Kidney (tissue), 22 donors: ENCODE measurements at places on chromosomes 3 and 15. TPM values are rescaled to one million over a fixed set of nuclear protein-coding genes. Genes with fewer than 3 reads are reported as not detected.

The TP63 gene
- 1.1 TPM for total RNA-seq

The CA12 gene
- total RNA-seq: 237 TPM

The SI gene
- not detected for total RNA-seq

The GABRR3 gene
- not detected for total RNA-seq

The WDR72 gene
- 55.7 TPM for total RNA-seq

The FOXB1 gene
- total RNA-seq: not detected

The RGMA gene
- 4.7 TPM for total RNA-seq

The WNT5A gene
- 9.9 TPM for total RNA-seq

The ADAMTSL3 gene
- 23.4 TPM for total RNA-seq

The C2CD4A gene
- 5.3 TPM for total RNA-seq

The GJD2 gene
- not detected for total RNA-seq

The TP53BP1 gene
- 47.4 TPM for total RNA-seq

The PYDC2 gene
- total RNA-seq: not detected

The TTLL13 gene
- 0.54 TPM for total RNA-seq

The MYZAP gene
- total RNA-seq: 3.3 TPM

The SMCO1 gene
- not detected for total RNA-seq

The PLSCR4 gene
- total RNA-seq: 33.0 TPM

The EAF2 gene
- 13.9 TPM for total RNA-seq
